ENCODE measurements at places on chromosomes 2 and 18.

GRCh38 chr2:178641498-178641897, 161.2 kb downstream of the PLEKHA3 start:
- DNase-seq: no peak

GRCh38 chr2:59896499-59897245, 656.8 kb downstream of the BCL11A start:
- no peak for DNase-seq

DNA sequence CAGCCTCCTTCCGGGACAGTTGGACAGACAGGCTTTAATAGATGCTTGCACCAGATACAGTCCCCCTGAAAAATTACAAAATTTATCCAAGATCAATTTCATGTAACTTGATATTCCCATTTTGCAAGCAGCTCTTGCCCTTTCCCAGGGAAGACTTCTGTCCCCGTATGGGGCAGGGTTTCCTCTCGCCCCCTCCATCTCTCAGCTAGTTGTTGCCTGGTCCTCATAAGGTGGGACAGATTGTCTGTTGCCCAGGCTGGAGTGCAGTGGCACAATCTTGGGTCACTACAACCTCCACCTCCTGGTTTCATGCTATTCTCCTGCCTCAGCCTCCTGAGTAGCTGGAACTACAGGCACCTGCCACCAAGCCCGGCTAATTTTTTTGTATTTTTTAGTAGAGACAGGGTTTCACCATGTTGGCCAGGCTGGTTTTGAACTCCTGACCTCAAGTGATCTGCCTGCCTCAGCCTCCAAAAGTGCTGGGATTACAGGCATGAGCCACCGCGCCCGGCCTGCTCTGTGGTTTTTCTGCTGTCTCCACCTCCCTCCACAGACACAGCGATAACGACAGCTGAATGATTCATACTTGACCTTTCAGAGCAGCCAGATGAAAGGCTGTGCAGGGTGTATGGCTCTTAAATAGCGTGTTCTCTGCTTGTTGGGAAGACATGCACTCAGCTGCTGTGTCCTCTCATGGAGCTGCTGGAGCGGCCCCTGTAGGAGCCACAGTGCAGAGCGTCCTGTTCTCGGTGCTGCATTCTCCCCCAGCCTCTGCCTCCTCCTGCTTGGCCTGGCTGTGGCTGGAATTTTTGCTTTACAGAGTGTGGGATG, 61.4 kb downstream of the TTC39C start:
- no peak for DNase-seq

- no peak for DNase-seq
Measured at GRCh38 chr2:73402386-73403103, 16.9 kb downstream of the ALMS1 start.

DNA sequence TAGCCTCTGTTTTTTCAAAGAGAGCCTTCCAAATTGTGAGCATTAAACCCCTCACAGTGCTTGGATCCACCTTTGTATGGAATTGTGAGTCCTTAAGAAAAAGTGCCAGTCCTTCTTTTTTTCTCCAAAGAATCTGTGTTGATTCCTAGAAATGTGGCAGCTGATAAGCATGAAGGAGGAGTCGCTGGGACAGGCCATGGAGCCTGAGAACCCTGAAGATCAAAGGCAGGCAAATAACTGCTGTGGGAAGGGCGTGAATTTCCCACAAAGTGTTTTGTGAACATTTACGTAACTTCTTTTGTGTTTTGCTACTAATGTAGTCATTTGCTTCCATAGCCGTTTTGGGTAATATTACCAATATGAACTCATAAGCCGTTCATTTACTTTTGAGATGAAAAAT, 27.7 kb upstream of the CHMP1B start:
- no peak for DNase-seq

DNA sequence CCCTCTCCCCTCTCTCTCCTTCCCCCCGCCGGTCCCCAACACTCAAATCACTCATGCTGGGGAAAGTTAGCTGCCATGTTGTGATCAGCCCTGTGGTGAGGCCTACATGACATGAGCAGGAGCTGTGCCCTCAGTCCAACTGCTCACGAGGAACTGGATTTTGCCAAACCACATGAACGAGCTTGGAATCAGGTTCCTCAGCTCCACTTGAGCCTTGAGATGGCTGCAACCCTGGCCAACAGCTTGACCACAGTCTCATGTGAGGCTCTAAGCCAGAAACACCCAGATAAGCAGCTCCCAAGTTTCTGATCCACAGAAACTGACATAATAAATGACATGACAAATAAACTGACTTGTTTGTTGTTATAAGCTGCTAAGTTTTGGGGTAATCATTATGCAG, 38.4 kb downstream of the ARL4C start:
- DNase-seq: no peak

All from NCI-H1105 (cell line).